Mesothelial cell of epicardium (in vitro differentiated cells): ENCODE measurements at places on chromosomes 2 and 18. TPM values are rescaled to one million over a fixed set of nuclear protein-coding genes. Genes with fewer than 3 reads are reported as not detected.

PRKAG3 gene
- total RNA-seq = 2.8 to 3.6 TPM (median 2.9 TPM) in 3 replicates

MFSD2B gene
- total RNA-seq = 0.16 to 0.84 TPM (median 0.31 TPM) in 3 replicates

GRCh38 chr2:231900486-231900942, 25.7 kb downstream of the NPPC start:
- H3K27me3 ChIP-seq = peaks cover 13% of the 10 kb centered on the region
- DNase-seq = peak; percentile 57
- H3K36me3 ChIP-seq = no peaks in the 10 kb centered on the region
- no peak overlapping the region for H3K27ac ChIP-seq
- H3K4me3 ChIP-seq = no peak overlapping the region
- H3K4me1 ChIP-seq = peaks cover 5% of the 10 kb centered on the region

GRCh38 chr2:169080250-169081069, 11.1 kb downstream of the DHRS9 start:
- H3K36me3 ChIP-seq = no peaks in the 10 kb centered on the region
- H3K4me3 ChIP-seq = no peak overlapping the region
- H3K27ac ChIP-seq = no peak overlapping the region
- H3K27me3 ChIP-seq = peaks cover 56% of the 10 kb centered on the region

DNA sequence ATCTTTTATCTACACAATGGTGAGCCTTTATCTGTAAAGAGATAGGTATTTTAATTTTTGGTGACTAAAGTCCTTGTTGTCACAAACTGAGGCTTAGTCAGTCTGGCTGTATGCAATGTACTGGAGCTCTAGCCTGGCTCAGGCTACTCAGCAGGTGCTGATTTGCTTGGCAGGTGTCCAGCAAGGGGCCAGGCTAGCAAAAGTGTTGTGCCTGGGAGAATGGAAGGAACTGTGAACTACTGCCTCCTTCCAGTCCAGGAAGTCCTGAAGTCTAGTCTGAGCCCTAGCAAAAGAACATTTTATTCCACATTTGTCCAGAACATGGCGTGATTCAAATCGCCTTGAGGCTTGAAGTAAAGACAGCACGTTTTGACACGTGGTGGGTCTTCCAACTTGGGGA, 260.5 kb downstream of the CCDC85A start:
- H3K27me3 ChIP-seq = no peaks in the 10 kb centered on the region
- H3K27ac ChIP-seq = no peak overlapping the region
- peaks cover 10% of the 10 kb centered on the region for H3K4me1 ChIP-seq
- H3K36me3 ChIP-seq = no peaks in the 10 kb centered on the region

C18orf32 gene
- total RNA-seq = 31.6 to 40.8 TPM (median 35.3 TPM) in 3 replicates

DNA sequence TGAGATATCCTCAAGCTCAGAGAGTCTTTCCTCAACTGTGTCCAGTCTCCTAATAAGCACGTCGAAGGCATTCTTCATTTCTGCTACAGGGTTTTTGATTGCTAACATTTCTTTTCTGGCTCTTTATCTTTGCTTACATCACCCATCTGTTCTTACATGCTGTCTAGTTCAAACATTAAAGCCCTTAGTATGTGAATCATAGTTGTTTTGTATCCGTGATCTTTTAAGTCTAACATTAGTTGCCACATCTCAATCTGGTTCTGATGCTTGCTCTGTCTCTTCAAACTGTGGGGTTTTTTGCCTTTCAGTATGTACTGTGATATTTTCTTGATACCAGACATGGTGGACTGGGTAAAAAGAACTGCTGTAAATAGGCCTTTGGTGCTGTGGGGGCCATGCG, 235.2 kb downstream of the SH3RF3 start:
- no peaks in the 10 kb centered on the region for H3K36me3 ChIP-seq
- peaks cover 2% of the 10 kb centered on the region for H3K4me1 ChIP-seq
- DNase-seq = no peak
- no peaks in the 10 kb centered on the region for H3K27me3 ChIP-seq

DNA sequence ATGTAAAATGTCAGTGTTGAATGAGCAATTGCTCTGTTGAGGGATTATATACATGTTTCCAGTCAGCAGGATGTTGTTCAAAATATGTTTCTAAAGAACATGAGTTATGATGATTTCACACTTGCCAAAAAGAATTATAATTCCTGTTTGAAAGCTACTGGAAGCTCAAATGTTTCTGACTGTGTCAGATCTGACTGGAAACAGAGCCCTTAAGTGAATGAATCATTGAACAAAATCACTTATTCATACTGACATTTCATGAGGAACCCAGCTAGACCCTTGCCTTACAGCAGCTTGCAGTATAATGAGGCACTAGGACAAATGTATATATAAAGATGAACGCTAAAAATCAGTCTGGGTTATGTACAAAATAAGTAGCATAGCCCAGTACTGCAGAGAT, 35.4 kb upstream of the ITGAV start:
- H3K4me3 ChIP-seq = no peak overlapping the region
- DNase-seq = no peak
- H3K27ac ChIP-seq = no peak overlapping the region
- no peaks in the 10 kb centered on the region for H3K36me3 ChIP-seq
- peaks cover 17% of the 10 kb centered on the region for H3K4me1 ChIP-seq

DNA sequence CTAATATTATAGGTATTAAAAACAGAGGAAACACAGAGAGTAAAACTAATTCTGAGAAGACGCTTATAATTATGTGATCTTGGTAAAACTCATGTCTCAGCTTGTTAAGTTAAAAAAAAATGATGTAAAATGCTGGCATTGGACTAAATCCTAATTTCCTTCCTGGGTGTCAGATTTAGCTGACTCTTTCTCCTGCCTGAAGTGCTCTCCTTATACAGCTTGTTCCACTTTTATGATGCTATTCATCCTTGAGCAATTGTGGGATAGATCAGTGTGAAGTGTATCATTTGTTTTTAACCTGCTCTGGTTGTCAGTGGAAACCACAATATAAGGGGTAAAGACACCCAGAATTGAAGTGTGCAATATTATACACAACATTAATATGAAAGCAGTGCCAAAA, 84.9 kb downstream of the EFEMP1 start:
- peaks cover 13% of the 10 kb centered on the region for H3K4me1 ChIP-seq
- no peak overlapping the region for H3K27ac ChIP-seq
- H3K36me3 ChIP-seq = no peaks in the 10 kb centered on the region
- H3K27me3 ChIP-seq = peaks cover 13% of the 10 kb centered on the region
- H3K4me3 ChIP-seq = no peak overlapping the region

DNA sequence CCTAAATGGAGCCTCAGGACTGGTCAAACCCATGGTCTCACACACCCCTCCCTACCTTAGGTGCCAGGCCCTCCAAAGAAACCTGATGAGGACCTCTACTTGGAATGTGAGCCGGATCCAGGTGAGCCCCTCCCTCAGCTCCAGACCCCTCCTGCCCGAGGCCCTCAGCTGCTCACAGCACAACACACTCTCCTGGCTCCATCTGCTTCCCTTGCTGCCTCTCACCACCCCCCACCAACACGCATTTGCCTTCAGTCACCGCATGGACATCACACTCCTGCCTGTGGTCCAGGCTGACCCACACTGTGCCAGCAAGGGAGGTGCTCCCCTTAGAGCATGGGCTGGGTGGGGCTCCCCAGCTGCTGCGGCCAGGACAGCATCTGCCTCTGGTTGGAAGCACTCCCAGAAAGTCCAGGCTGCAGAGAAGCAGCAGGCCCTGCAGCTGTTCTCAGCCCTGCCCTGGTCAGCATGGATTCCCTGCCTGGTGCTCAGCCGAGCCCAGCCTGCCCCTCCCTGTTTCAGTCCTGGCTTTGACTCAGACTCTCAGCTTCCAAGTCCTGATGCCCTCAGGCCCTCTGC, 15.1 kb downstream of the SH2D6 start:
- no peak for DNase-seq
- no peaks in the 10 kb centered on the region for H3K27me3 ChIP-seq
- peak overlapping the region; percentile 21 for H3K27ac ChIP-seq
- H3K4me1 ChIP-seq = peaks cover 37% of the 10 kb centered on the region
- no peaks in the 10 kb centered on the region for H3K36me3 ChIP-seq
- no peak overlapping the region for H3K4me3 ChIP-seq

SPP2 gene
- total RNA-seq = not detected in 3 replicates

CFAP210 gene
- 0.36 to 0.58 TPM (median 0.38 TPM) in 3 replicates for total RNA-seq

GRCh38 chr2:181741756-181742155, 61.4 kb upstream of the NEUROD1 start:
- no peak overlapping the region for H3K27ac ChIP-seq
- peaks cover 1% of the 10 kb centered on the region for H3K27me3 ChIP-seq
- no peak overlapping the region for H3K4me3 ChIP-seq
- peaks cover 18% of the 10 kb centered on the region for H3K4me1 ChIP-seq
- H3K36me3 ChIP-seq = no peaks in the 10 kb centered on the region

DNA sequence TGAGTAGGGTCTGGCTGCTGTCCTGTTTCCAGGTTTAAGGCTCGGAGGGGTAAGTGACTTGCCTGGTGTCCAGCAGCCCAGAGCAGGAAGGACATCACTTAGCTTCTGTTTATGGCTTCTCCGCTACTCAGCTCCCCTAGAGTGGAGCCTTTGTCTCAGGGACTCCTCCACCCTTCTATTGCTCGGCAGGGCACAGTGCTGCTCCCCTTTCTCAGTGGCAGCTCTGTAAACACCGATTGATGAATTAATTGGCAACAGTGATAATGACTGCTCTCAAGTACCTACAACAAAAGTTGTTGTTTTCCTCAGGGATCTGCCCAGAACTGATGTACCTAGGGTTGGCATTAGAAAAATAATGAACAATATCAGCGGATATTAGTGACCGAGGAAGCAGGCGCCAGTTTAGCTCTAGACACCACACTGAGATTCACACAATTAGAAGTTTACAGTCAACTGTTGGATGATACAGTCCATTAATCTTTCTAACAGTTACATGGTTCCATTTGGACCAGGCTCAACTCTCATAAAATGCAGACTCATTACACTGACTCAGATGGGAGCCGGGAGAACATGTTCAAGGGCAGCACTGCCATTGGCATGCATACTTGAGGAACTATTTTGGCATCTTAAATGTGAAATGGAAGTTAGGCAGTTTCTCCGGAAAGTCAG, 265.7 kb downstream of the MTX2 start:
- peaks cover 81% of the 10 kb centered on the region for H3K27me3 ChIP-seq
- peaks cover 22% of the 10 kb centered on the region for H3K4me1 ChIP-seq
- no peaks in the 10 kb centered on the region for H3K36me3 ChIP-seq
- no peak for DNase-seq
- no peak overlapping the region for H3K27ac ChIP-seq

DNA sequence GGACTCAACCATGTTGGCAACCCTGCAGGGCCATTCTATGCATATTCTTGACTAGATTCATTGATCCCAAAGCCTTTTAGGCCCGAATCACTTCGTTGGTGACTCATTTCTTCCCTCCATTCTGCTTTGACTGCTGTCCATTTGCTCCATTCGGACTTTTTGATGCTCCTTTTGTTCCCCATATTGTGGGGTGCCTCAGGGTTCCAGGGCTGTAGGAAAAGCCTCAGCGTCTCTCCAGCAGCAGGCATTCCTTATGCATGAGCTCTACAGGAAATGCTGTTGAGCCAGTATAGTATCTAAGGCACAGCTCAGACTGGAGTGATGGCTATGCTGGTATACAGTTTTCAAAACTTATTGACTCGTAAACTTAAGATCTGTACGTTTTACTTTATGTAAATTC, 292.6 kb downstream of the PRKCE start:
- no peaks in the 10 kb centered on the region for H3K36me3 ChIP-seq
- no peak overlapping the region for H3K4me3 ChIP-seq
- H3K27ac ChIP-seq = peak overlapping the region; percentile 52
- no peaks in the 10 kb centered on the region for H3K27me3 ChIP-seq
- DNase-seq = no peak

DNA sequence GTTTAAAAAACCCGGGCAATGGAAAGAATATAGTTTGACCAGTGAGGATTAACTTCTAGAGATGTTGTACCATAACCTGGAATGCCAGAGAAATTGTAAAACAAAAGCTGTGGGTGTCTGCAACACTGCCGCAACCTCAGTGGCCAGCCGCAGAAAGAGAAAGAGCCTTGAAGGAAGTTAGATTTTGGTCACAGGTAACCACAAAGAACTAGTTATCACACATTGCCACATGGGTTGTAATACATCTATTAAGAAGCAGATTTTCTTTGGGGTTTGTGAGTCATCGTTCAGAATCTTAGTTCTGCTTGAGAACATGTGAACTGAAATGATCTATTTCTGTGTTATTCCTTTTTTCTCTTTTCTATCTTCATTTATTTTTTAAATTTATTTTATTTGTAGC, 222.9 kb upstream of the AGAP1 start:
- H3K27me3 ChIP-seq = peaks cover 4% of the 10 kb centered on the region
- no peak overlapping the region for H3K4me3 ChIP-seq
- no peak overlapping the region for H3K27ac ChIP-seq
- H3K36me3 ChIP-seq = peaks cover 1% of the 10 kb centered on the region
- no peak for DNase-seq

DNA sequence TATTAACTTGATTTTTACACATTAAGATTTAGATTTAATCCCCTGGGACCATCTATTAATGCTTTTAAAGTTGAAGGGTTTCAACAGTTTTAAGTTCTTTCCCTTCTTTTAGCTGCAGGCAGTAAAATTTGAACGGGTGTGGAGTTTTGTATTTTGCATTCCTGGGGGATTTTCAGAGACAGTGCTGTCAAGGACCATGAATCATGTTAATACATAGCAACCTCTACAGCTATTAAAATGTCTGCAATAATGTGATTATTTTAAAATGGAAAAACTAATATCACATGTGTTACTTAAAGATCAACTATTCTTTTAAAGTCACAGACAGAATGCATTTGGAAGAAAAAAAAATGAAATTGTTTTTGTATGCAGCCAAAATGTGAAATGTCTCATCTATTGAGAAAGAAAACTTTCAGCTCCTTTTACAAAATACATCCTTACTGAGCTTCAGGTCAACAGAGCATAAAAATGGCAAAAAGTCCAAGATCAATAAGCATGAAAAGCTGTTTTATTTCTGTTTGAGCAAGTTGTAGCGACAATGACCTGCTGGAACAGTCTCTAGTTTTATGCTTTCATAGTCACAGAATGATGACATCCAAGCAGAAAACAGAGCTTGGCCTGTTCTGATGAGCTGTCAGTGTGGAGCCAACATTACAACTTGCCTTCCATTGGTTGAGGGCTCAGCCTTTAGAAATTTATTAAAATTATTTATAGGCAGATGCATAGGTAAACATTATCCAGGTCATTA, 21.6 kb upstream of the ZNF521 start:
- peaks cover 6% of the 10 kb centered on the region for H3K27me3 ChIP-seq
- H3K4me1 ChIP-seq = peaks cover 33% of the 10 kb centered on the region
- no peaks in the 10 kb centered on the region for H3K36me3 ChIP-seq
- no peak for DNase-seq
- H3K27ac ChIP-seq = peak overlapping the region; percentile 55

GRCh38 chr2:100894105-100894795, 74.3 kb downstream of the NPAS2 start:
- no peak for DNase-seq
- no peak overlapping the region for H3K4me3 ChIP-seq
- H3K27ac ChIP-seq = no peak overlapping the region
- no peaks in the 10 kb centered on the region for H3K36me3 ChIP-seq
- peaks cover 8% of the 10 kb centered on the region for H3K27me3 ChIP-seq
- H3K4me1 ChIP-seq = no peaks in the 10 kb centered on the region

AQP12A gene
- not detected in 3 replicates for total RNA-seq

EFEMP1 gene
- 38.1 to 42.8 TPM (median 41.6 TPM) in 3 replicates for total RNA-seq

DNA sequence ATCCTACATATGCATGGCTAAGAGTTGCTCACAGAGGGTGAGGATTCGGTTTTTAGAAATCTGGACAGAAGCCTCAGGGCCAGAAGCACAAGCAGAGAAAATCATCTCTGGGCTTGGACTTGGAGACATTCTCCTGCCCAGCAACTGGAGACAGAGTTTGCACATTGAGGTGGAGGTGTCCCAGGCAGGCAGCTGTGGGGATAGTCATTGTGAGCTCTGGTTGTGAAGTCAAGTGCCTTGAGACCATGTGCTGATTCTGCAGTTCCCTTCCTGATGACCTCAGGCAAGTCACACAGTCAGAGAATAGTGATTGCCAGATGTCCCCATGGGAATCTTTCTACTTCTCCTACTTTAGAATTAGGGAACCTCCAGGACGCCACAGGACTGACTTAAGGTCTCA, 108.4 kb upstream of the LDAH start:
- peaks cover 2% of the 10 kb centered on the region for H3K27me3 ChIP-seq
- H3K36me3 ChIP-seq = peaks cover 5% of the 10 kb centered on the region
- DNase-seq = no peak
- peak overlapping the region; percentile 75 for H3K27ac ChIP-seq
- H3K4me1 ChIP-seq = peaks cover 41% of the 10 kb centered on the region
- no peak overlapping the region for H3K4me3 ChIP-seq
